Spinal cord (tissue), 10 donors: ENCODE measurements at places on chromosomes 3 and 15. TPM values are rescaled to one million over a fixed set of nuclear protein-coding genes. Genes with fewer than 3 reads are reported as not detected.

Gene PLA2G4E
- total RNA-seq = not detected

Gene TMOD2
- total RNA-seq = 57.1 TPM

Gene SHC4
- 30.8 TPM for total RNA-seq

Gene LTK
- total RNA-seq = 0.20 TPM

Gene GOLGA8O
- not detected for total RNA-seq

Gene DUOX2
- total RNA-seq = 0.11 TPM

Gene LRRIQ4
- total RNA-seq = 0.28 TPM
